Stimulated activated CD8-positive, alpha-beta memory T cell treated with anti-CD3 and anti-CD28 coated beads, Interleukin-2, amount 100 ng/mL, for 1 hour (primary cell): ENCODE measurements at places on chromosomes 13 and 19.
A peak's percentile ranks its signal among the peaks of the same experiment; 100 is the strongest.

- DNase-seq = no peak
Measured at GRCh38 chr13:114256547-114256946, 21.9 kb downstream of the CDC16 start.

- DNase-seq = no peak
Measured at GRCh38 chr19:18910801-18911436, 8.3 kb downstream of the COPE start.

- no peak for DNase-seq
Measured at GRCh38 chr13:107104631-107105030, 536.7 kb upstream of the ARGLU1 start.

GRCh38 chr19:46635920-46636761 is at the start of gene GNG8:
Gene GNG8 (minus strand): TSS chr19:46636202. CDS start chr19:46634682, 1,520 bp downstream.
- DNase-seq = no peak

DNA sequence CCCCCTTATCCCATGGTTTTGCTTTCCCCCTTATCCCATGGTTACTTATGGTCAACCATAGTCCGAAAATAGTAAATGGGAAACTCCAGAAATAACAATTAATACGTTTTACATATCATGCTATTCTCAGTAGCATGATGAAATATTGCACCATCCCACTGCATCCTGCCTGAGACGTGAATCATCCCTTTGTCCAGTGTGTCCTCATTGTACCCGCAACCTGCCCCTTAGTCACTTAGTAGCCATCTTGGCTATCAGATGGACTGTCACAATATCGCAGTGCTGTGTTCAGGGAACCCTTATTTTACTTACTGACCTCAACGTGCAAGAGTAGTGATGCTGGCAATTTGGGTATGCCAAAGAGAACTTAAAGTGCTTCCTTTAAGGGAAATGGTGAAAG is 10.5 kb upstream of the NBEA start:
- no peak for DNase-seq

GRCh38 chr19:1122972-1123363 is 19.2 kb downstream of the GPX4 start:
- DNase-seq = no peak

DNA sequence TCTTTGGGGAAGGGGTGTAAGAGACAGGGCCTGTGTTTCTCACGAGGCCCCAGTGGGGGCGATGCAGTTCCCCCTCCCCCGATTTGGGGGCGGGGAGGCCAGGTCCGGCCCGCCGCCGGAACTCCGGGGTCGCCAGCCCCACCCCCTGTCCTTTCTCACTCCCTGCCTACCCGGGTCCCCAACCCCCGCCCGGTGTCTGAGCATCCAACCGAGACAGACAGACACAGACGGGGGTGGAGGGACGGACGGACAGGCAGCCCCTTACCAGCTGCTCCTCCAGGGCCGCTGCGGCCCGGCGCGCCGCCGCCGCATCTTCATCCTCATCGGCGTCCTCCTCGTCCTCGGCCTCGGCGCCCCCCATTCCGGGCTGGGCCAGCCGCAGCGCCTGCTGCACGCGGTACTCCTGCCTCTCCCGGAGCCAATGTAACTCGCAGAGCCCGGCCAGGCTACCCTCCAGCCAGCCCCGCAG is 397 bp downstream of the DACT3 start:
- no peak for DNase-seq

GRCh38 chr13:75445717-75446499 is 36.1 kb downstream of the TBC1D4 start:
- no peak for DNase-seq

GRCh38 chr19:54439174-54439851 is 9.7 kb upstream of the LENG8 start:
- no peak for DNase-seq

DNA sequence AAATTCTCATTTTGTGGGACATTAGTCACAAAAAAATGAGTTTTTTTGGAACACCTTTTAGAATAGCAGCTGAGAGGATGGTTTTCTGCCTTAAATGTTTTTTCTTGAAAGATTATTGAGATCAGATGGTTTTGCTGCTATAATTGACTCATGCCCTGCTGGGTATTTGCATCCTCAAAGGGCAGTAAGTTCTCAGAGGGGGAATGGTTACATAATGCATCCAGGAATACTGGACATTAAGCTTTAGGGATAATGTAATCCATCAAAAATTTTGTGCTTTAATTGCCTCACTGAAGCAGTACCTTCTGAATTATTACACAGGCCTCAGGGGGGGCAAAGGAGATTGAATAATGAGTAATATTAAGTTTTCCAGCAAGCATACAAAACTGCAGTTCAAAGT is 866.3 kb upstream of the SPRY2 start:
- no peak for DNase-seq

- DNase-seq = no peak
Measured at GRCh38 chr13:58587183-58587582, 955.6 kb downstream of the PCDH17 start.

DNA sequence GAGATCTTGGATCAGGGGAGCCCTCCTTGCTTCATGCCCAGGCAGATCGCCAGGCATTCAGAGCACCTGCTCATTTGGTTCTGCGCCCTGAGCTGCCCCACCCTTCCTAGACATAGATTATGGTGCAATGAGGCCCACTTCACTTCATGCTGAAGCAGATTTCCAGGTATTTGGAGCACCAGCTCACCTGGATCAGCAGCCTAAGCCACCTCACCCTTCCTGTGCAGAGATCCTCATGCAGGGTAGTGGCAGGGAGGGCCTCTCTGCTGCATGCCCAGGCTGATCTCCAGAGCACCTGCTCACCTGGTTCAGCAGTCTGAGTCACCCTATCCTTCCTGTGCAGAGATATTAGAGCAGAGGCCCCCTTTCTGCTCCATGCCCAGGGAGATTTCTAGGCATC is 1966.1 kb downstream of the PCDH9 start:
- no peak for DNase-seq

- DNase-seq = peak; percentile 9
Measured at GRCh38 chr19:33175886-33176669, 18.1 kb upstream of the LRP3 start.

GRCh38 chr13:33410619-33411018 is 125.1 kb upstream of the STARD13 start:
- no peak for DNase-seq

DNA sequence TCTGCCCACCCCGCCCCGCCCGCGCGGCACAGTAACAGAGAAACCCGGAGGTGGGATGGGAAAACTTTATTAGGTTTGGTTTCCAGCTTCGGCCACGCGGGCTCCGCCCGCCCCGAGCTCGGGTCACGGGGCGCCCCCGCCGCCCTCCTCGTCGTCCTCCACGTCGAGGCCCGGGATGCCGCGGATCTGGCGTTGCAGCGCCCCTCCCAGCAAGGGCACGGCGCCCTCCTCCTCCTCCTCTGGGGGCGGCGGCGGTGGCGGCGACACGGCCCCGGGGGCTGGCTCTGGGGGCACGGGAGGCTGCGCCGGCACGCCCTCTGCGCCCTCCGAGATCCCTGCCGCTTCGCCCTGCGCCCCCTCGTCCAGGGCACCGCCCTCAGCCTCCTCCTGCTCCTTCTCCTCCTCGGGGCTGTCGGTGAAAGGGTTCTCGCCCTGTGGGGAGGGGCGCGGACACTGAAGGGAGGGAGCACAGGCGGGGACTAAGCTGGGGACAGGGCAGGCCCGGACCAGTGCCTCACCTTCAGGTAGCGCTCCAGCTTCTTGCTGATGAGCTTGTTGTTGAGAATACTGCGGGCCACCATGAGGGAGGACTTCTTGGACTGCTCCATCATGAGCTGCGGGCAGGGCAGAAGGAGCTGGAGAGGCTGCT is 536 bp upstream of the AKAP8 start:
- no peak for DNase-seq
